ENCODE measurements at places on chromosomes 7 and 10.

GRCh38 chr10:82981137-82981723, 1106.2 kb downstream of the NRG3 start:
- DNase-seq: no peak

- DNase-seq: no peak
Observed at GRCh38 chr7:151394076-151395035, 15.5 kb downstream of the WDR86 start.

GRCh38 chr7:124009321-124009720, 23.5 kb downstream of the TMEM229A start:
- DNase-seq: no peak

DNA sequence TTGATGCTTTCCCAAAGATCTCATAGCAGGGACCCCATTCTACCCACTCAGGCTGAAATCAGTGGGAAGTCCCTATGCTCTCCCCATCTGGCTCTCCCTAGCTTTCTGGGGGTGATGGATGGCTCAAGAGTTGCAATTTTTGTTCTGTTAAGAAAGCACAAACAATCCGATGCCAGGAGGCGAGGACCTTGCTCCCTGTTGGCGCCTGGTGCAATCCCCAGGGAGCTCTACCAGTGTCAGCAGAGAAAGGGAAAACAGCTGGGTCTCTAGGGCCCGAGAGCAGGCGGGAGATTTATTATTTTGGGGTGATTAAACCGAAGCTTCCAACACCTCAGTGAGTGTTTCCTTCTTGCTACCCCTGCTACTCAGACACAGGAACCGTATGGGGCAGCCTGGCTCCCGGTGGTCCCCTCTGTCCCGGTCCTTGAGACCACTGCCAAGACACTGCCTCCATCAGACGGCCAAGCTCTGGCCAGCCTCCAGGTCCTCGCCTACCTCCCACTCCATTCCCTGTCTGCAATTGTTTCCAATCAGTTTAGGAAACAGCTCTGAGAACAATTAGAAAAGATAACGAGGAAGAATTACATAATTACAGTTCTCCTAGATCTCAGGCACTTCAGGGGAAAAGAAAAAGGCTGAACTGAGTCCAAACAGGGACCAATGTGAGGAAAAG, 147.9 kb downstream of the PLXNA4 start:
- DNase-seq: no peak

GRCh38 chr7:117685795-117686194, 187.4 kb downstream of the CTTNBP2 start:
- DNase-seq: no peak

- DNase-seq: no peak
Observed at GRCh38 chr7:121337398-121337797, 8.6 kb downstream of the WNT16 start.

GRCh38 chr7:14206121-14206520, 216.7 kb upstream of the ETV1 start:
- DNase-seq: no peak

Data from stimulated activated CD4-positive, alpha-beta T cell treated with anti-CD3 and anti-CD28 coated beads, Interleukin-1b, Interleukin-23, amount 100 ng/mL, for 1 hour (primary cell).